ENCODE measurements at places on chromosomes 13 and 19. TPM values are rescaled to one million over a fixed set of nuclear protein-coding genes. Genes with fewer than 3 reads are reported as not detected.
A peak's percentile ranks its signal among the peaks of the same experiment; 100 is the strongest.

Gene MAMSTR
- 1.2 TPM for total RNA-seq

Gene CSNK1G2
- 130 TPM for total RNA-seq

Gene NKPD1
- 0.10 TPM for total RNA-seq

Gene GPR12
- total RNA-seq = not detected

Gene CD22
- 0.63 TPM for total RNA-seq

Gene ZNF99
- not detected for total RNA-seq

Gene ZNF626
- 8.5 TPM for total RNA-seq

DNA sequence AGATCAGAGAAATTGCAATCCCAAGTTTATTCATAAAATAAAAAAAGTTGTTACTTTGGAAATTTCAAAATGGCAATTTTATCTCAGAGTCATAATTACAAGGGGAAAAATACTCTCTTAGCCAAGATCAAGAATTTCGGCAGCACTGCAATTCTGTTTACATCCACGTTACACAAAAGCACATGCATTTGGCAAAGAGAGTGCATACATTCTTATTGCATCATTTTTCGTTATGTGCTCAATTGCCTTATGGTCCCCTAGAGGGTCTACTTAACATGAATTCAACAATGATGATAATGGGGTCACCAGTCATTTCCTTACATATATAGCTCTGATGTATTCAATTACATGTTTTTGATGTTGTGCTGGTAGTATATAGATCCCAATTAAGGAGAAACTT, 498.0 kb downstream of the DIAPH3 start:
- no peaks in the 10 kb centered on the region for H3K4me1 ChIP-seq
- no peak overlapping the region for H3K27ac ChIP-seq
- no peaks in the 10 kb centered on the region for H3K27me3 ChIP-seq
- no peak overlapping the region for H3K4me3 ChIP-seq

- no peaks in the 10 kb centered on the region for H3K36me3 ChIP-seq
- H3K27ac ChIP-seq = no peak overlapping the region
- no peak for DNase-seq
Measured at GRCh38 chr13:38372820-38373383, 23.3 kb downstream of the UFM1 start.

GRCh38 chr13:87906411-87906810, 235.2 kb downstream of the SLITRK5 start:
- no peak for DNase-seq
- no peak overlapping the region for H3K4me3 ChIP-seq
- no peaks in the 10 kb centered on the region for H3K36me3 ChIP-seq
- H3K4me1 ChIP-seq = no peaks in the 10 kb centered on the region
- H3K27ac ChIP-seq = no peak overlapping the region

DNA sequence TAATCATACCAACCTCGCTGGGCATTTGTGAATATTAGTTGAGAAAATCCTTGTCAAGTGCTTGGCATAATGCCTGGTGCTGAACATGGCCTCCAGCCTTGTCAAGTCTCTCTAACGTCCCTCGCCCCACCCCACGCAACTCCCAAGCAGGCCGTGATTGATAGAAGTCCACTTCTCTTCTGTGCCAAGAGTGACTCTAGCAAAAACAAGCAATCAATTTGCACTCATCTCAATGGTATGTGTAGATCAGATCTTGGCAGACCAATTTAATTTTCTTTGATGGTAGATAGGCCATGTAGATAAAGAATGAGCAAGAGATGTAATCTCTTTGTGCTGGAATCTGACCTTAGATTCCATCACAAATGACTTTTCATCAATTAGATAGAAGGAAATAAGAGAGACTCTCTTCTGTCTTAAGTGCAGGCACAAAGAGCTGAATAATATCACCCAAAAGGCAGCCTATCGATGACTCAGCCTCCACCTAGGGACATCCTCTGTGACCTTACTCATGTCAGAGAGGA, 31.0 kb upstream of the KATNAL1 start:
- no peak overlapping the region for H3K4me3 ChIP-seq
- no peak for DNase-seq
- H3K27me3 ChIP-seq = no peaks in the 10 kb centered on the region
- H3K27ac ChIP-seq = no peak overlapping the region
- peaks cover 18% of the 10 kb centered on the region for H3K4me1 ChIP-seq

GRCh38 chr13:110225609-110226574, 81.1 kb downstream of the COL4A1 start:
- DNase-seq = no peak
- peaks cover 10% of the 10 kb centered on the region for H3K27me3 ChIP-seq
- no peak overlapping the region for H3K27ac ChIP-seq
- no peaks in the 10 kb centered on the region for H3K36me3 ChIP-seq
- H3K4me3 ChIP-seq = no peak overlapping the region
- no peaks in the 10 kb centered on the region for H3K4me1 ChIP-seq

DNA sequence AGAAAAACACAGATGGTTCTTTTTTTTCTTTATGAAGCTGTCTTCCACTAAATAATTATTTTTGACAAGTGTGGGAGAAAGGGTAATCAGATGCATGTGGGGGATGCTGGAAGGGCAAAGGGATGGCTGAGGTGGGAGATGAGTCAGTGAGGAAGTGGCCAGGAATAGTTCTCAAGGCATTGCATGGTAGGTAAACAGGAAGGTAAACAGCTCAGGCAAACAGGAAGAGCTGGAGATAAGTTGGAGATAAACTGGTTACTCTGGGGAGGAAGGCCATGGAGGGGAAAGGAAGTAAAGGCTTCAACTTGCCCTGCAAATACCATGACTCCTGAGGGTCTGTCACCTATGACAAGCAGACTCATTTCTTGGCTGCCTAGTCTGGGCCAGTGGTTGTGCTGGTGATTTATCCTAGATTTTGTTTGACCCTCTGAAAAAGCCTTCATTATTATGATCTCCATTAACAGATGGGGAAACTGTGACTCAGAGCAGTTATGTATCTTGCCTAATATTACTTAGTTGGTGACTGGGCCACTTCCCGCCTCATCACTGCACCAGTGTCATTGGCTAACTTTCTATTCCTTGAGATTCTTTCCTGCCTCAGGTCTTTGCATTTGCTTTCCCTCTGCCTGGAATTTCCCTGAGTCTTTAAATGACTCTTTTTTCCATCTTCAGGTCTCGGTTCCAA, 17.1 kb downstream of the ACTL9 start:
- peaks cover 40% of the 10 kb centered on the region for H3K4me1 ChIP-seq
- no peak overlapping the region for H3K4me3 ChIP-seq
- peak overlapping the region; percentile 61 for H3K27ac ChIP-seq
- H3K27me3 ChIP-seq = peaks cover 3% of the 10 kb centered on the region

GRCh38 chr19:15124572-15125231, 17.5 kb downstream of the SYDE1 start:
- H3K36me3 ChIP-seq = peaks cover 21% of the 10 kb centered on the region
- peak overlapping the region; percentile 96 for H3K27ac ChIP-seq
- peak overlapping the region; percentile 85 for H3K4me3 ChIP-seq

DNA sequence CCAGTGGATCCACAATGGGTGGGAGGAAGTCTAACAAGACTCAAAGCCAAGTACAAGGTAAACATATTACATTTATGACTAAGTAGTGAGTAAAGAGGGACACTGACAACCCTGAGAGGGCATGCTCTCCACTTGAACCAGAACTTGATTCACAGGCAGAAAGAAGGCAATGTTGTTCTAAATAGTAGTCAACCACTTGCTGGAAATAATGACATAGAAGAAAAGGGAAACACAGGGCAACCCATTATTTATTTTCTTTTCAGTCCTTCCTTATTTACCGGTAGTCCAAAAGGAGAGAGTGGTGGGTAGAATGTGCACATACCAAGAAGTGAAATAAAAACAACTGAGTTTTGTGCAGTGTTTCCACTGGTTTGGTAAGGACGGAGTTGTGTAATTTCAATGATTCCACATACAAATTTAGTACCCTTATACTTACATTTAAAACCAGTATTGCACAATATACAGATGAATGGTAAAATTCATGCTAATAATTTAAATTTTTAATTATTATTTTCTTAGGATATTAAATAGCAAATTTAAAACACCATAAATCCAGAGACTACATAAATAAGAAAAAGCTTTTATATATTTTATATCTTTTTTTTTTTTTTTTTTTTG, 65.9 kb downstream of the ENOX1 start:
- no peaks in the 10 kb centered on the region for H3K4me1 ChIP-seq
- no peak overlapping the region for H3K27ac ChIP-seq
- no peaks in the 10 kb centered on the region for H3K36me3 ChIP-seq
- DNase-seq = no peak
- peaks cover 6% of the 10 kb centered on the region for H3K27me3 ChIP-seq

DNA sequence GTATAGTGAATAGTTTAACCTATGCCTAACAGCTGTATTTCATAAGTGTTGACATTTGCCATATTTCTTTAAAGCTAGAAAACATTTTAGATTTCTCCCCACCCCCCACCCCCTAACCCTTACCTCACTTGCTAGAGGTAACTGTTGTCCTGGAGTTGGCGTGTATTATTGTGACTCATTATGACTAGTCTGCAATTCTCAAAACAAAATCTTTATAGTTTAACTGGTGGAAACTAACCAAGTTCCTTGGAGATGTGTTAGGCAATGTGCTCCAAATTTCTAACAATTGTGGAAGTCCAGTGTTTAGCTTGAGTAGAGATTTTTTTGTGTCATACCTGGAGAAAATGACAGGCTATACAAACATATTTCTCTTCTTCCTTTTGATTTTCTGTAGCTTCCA, 38.0 kb downstream of the KCTD4 start:
- DNase-seq = no peak
- H3K27me3 ChIP-seq = no peaks in the 10 kb centered on the region
- no peaks in the 10 kb centered on the region for H3K4me1 ChIP-seq
- no peak overlapping the region for H3K4me3 ChIP-seq
- H3K36me3 ChIP-seq = peaks cover 21% of the 10 kb centered on the region

- H3K4me1 ChIP-seq = no peaks in the 10 kb centered on the region
- no peak for DNase-seq
- H3K27ac ChIP-seq = no peak overlapping the region
- no peaks in the 10 kb centered on the region for H3K36me3 ChIP-seq
Measured at GRCh38 chr13:22235950-22236290, 565.0 kb downstream of the FGF9 start.

GRCh38 chr19:18503971-18504885, 17.6 kb downstream of the ELL start:
- H3K27ac ChIP-seq = peak overlapping the region; percentile 35
- H3K4me1 ChIP-seq = peaks cover 93% of the 10 kb centered on the region
- H3K27me3 ChIP-seq = no peaks in the 10 kb centered on the region
- DNase-seq = no peak

GRCh38 chr19:49106648-49107135, 7.5 kb upstream of the LIN7B start:
- peak overlapping the region; percentile 37 for H3K27ac ChIP-seq
- no peak overlapping the region for H3K4me3 ChIP-seq
- DNase-seq = peak; percentile 69
- no peaks in the 10 kb centered on the region for H3K27me3 ChIP-seq
- peaks cover 5% of the 10 kb centered on the region for H3K4me1 ChIP-seq

DNA sequence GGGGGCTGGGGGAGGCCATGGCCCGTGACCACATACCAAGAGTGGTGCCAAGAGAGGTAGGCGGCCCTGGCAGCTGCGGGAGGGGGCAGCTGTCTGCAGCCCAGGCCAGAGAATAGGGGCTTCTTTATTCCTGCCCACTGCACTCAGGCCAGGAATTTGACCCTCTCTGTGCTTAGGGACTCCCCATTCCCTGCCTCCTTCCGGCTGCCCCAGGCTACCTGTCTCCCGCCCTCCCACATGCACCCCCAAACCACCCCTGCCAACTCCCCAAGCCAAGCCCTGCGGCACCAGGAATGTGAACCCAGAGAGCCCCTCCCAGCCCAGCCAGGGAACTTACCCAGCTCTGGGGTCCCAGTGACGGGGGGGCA, 687 bp downstream of the PLEKHA4 start:
- no peak overlapping the region for H3K4me3 ChIP-seq
- H3K36me3 ChIP-seq = peaks cover 3% of the 10 kb centered on the region
- peaks cover 13% of the 10 kb centered on the region for H3K27me3 ChIP-seq
- no peak overlapping the region for H3K27ac ChIP-seq
- peaks cover 8% of the 10 kb centered on the region for H3K4me1 ChIP-seq

- H3K27me3 ChIP-seq = no peaks in the 10 kb centered on the region
- no peak for DNase-seq
- peaks cover 49% of the 10 kb centered on the region for H3K36me3 ChIP-seq
- no peaks in the 10 kb centered on the region for H3K4me1 ChIP-seq
Measured at GRCh38 chr13:52428295-52428694, 22.1 kb downstream of the VPS36 start.

GRCh38 chr19:612941-613340, 20.4 kb downstream of the POLRMT start:
- DNase-seq = no peak
- peaks cover 17% of the 10 kb centered on the region for H3K36me3 ChIP-seq
- no peak overlapping the region for H3K27ac ChIP-seq
- H3K4me1 ChIP-seq = peaks cover 29% of the 10 kb centered on the region

DNA sequence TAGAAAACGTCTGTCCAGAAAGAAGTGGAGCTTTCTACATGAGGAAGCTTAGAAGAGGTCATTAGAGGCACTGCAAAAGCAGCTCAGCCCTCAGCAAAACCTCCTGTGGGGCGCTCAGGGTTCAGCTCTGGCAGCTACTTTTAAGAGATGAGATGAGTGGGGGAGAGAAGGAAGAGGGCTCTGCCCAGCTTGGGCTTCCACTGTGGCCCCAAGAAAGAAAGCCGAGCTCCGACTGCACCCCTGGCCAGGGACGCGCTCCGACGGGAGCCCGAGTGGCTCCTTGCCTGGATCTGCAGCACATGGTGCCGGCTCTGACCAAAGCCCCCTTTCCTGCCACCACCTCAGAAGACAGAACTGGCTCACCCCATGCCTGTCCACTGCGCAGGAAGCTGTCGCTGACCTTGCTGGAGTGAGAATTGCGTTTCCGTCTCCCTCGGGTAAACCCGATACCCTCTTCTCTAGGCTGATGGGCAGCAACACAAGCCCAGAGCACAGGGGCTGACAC, 36.4 kb downstream of the NAXD start:
- no peak for DNase-seq
- H3K4me3 ChIP-seq = no peak overlapping the region
- H3K36me3 ChIP-seq = peaks cover 31% of the 10 kb centered on the region
- no peak overlapping the region for H3K27ac ChIP-seq

Measured in activated CD4-positive, alpha-beta memory T cell treated with anti-CD3 and anti-CD28 coated beads, Interleukin-2, amount 10 ng/mL, durations not matched to agents 7 days and 5 days (primary cell).